ENCODE measurements at places on chromosomes 1 and 21. TPM values are rescaled to one million over a fixed set of nuclear protein-coding genes. Genes with fewer than 3 reads are reported as not detected.
A peak's percentile ranks its signal among the peaks of the same experiment; 100 is the strongest.

GPX7 gene
- 8.7 TPM for total RNA-seq

RGSL1 gene
- total RNA-seq, result not detected

RYR2 gene
- total RNA-seq, result 0.07 TPM

SMIM1 gene
- not detected for total RNA-seq

- DNase-seq, result no peak
Observed at GRCh38 chr1:12588695-12589094, 29.3 kb downstream of the DHRS3 start.

DBT gene
- 3.8 TPM for total RNA-seq

- no peak for DNase-seq
Observed at GRCh38 chr1:7489586-7489985, 281.5 kb upstream of the VAMP3 start.

DNA sequence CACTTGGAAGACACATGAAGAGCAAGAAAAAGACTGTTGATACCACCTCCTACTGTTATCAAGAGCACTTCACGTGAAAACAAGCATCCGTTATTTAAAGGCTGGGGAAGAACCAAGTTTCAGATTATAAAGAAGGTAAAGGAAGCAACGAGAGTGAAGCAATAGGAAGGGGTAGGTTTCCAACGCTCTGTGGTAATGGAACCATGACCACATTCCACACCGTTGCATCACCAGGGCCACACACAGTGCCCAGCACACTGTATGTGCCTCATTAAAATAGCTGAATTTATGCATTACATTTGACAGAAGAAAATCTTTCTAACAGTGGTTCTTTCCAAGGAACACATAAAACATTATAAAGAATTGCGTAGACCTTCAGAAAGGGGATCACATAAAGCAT lies 435.8 kb downstream of the MRPL39 start:
- peak; percentile 84 for DNase-seq

DNA sequence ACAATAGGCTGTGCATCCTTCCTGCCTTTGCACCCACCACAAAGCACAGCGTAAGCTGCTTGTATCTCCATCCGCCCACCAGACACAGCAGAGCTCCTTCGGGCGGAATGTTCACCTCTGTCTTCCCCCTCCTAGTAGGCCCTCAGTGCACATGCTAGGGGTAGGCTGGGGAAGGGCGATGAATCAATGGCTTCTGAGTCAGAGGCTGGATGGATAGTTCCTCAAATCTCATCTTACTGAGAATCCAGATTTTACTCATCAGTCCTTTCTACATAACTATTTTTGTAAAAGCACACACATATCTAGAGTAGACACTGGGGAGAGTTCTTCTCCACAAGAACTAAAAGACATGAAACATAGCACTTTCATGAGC lies 73.8 kb downstream of the BCAR3 start:
- peak; percentile 41 for DNase-seq

DNA sequence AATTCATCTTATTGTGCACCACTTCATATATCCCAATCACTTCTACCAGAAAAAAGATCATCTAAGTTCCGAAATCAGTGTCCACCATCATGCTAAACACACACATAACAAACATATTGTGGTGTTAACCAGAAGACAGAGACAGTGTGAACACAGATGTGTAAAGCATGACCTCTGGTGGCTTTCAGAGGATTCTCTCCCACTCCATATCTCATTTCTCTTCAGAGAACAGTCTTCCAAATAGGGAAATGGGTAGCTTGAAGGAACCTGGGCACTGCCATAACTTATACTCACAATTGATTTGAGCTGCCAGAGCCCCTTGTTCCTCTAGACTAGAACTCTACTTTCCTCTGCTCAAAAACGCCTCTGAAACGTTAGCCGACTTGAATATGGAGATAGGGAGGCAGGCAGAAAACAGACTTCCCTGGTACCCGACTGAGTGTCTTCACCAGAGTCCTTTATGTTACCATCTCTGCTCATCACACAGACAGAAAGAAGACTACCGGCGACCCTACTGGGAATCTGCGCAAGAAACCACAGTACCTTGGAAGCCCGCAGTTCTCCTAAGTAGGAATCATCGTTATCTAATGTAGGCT lies 1.8 kb upstream of the ELAPOR1 start:
- DNase-seq, result peak; percentile 65

GRCh38 chr1:228980232-228980937 lies 245.1 kb downstream of the RHOU start:
- DNase-seq, result no peak

- no peak for DNase-seq
Observed at GRCh38 chr1:226606311-226607267, 58.0 kb downstream of the STUM start.

DNA sequence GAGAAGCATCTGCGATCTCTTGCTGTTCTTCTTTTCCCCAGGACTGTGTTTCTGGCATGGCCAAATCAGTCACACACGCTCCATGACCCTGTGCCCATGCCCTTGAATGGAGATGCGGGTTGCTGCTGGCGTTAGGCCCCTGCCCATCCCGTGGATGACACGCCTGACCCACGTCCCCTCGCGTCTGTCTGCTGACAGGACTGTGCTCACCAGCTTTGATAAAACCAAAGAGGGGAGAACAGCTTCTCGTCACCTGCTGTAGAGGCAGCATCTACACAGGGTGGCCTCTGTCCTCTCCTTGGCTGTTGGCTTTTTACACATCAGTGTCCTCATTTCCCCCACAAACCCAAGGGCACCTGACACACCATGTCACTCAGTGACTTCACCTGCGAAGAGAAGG lies 6.9 kb downstream of the MT1HL1 start:
- no peak for DNase-seq

- DNase-seq, result no peak
Observed at GRCh38 chr21:41228958-41229357, 61.0 kb downstream of the BACE2 start.

DNA sequence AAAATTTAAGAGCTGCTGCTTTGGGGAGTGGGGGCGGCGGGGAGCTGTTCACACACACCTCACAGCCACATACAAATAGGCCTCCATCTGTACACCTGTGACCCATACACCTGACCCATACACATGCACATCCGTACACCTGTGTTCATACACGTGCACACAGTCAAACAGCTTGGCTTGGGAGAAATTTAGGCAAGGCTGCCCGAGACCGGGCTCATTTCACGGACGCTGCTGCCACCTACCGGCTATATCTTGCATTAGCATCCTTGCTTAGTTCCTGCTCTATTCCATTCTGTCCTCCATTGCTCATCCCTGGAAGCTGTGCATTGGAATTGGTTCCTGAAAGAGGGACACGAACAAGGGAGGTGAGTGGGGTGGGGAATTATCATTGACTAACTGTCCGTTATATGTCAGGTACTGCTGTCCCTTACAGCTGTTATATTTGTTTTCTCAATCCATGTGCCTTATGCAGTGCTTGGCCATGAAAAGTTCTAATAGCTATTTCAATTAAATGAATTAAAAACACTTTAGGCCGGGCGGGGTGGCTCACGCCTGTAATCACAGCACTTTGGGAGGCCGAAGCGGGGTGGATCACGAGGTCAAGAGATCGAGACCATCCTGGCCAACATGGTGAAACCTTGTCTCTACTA lies 37.1 kb upstream of the EPB41 start:
- DNase-seq, result peak; percentile 71

DNA sequence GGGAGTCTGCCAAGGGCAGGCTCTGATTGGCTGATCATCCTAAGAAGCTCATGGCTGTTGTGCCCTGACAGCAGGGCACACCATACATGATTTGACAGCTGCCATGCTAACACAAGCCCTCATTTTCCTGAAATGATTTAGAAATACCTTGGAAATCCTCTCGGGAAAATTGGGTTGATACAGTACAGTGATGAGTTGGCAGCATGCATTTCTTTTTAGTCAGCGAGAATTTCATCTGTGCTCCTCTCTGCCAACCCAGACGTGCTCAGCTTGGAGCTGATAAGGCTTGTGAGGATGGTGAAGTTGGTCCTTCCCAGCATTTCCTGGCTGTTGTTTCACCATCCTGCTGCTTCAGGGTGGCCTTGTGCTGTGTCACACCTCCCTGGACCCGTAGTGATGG lies 22.6 kb upstream of the KCNQ4 start:
- no peak for DNase-seq

IFI44L gene
- 556 TPM for total RNA-seq

GRCh38 chr1:226497276-226497833 lies 51.2 kb upstream of the STUM start:
- no peak for DNase-seq

GRCh38 chr1:185539277-185539943 lies 194.8 kb upstream of the HMCN1 start:
- DNase-seq, result peak; percentile 35

DNA sequence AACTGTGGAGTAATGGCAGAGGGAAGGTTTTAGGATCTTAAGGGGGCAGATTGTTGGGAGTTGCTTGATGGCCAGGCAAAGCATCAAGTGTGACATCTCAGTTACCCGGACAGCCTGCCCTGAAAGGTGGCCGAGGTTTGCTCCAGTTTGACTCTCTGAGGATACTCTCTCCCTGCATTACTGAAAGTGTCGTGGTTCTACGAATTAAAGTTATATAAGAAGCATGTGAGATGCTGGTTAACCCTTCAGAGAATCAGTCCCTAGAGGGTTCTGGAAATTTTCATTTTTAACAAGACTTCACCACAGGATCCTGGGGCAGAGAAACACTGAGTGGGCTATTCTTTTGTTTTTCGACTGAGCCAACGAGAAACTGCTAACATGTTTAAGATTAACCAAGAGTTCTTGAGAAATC lies 689 bp upstream of the ZNF644 start:
- no peak for DNase-seq

DNA sequence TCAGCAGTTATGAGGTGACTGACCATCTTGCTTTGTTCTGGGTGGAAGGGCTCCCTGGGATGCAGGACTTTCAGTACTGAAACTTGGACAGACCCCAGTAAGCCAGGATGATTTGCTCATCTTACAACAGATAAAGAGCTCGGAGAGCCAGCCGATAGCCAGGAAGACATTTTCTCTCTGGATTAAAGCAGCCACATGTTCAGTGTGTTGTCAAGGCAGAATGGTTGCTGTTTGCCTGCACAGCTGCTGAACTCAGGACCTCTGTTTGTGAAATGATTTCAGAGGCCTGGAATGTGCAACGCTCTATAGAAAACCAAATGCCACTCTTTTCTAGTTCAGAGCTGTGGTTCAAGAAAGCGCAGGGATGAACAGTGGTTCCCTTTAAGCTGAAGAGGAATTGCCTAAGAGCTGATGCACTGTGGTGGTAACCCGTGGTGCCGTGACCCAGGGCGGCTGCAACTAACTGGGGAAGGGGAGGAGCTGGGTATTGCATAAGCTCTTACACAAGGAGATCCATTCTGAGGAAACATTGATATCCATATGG lies 40.7 kb downstream of the CASQ2 start:
- DNase-seq, result peak; percentile 43

DNA sequence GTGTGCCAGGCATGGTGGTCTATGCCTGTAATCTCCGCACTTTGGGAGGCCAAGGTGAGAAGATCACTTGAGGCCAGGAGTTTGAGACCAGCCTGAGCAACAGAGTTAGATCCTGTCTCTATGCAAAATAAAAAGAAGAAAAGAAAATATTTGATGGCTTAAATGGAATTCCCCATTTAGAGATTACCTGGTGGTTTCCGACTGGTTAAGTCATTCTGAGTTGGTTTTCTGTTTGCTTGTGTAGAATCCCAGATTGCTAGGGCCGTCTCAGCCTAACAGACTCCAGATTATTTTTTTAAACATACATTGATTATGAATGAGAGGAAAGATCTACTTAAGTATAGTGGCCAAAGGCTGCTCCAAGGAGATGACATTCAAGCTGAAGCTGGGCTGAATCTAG lies 22.9 kb upstream of the LY9 start:
- DNase-seq, result no peak

ESRRG gene
- total RNA-seq, result not detected

DNA sequence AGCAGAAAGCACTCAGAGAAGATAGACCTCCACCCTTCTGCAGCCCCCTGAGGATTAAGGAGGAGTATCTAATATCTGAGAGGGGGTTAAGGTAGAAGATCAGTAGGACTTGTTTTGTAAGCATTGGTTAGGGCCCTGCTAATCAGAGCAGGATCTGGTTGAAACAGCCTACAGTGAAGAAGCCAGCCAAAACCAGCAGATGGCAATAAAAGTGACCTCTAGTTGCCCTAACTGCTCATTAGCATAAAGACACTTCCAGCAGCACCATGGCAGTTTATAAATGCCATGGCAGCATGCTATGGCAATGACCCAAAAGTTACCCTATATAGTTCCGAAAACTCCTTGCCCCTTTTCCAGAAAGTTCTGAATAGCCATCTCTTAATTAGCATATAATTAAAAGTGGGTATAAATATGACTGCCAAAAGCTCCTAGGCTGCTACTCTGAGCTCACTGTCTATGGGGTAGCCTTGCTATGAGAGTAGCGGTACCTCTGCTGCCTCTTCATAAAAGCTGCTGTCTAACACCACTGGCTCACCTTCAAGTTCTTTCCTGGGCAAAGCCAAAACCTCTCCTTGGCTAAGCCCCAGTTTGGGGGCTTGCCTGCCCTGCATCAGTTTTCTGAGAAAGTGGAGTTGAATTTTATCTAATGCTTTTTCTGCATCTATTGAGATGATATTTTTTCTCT lies 254.2 kb downstream of the PAPPA2 start:
- no peak for DNase-seq

DNA sequence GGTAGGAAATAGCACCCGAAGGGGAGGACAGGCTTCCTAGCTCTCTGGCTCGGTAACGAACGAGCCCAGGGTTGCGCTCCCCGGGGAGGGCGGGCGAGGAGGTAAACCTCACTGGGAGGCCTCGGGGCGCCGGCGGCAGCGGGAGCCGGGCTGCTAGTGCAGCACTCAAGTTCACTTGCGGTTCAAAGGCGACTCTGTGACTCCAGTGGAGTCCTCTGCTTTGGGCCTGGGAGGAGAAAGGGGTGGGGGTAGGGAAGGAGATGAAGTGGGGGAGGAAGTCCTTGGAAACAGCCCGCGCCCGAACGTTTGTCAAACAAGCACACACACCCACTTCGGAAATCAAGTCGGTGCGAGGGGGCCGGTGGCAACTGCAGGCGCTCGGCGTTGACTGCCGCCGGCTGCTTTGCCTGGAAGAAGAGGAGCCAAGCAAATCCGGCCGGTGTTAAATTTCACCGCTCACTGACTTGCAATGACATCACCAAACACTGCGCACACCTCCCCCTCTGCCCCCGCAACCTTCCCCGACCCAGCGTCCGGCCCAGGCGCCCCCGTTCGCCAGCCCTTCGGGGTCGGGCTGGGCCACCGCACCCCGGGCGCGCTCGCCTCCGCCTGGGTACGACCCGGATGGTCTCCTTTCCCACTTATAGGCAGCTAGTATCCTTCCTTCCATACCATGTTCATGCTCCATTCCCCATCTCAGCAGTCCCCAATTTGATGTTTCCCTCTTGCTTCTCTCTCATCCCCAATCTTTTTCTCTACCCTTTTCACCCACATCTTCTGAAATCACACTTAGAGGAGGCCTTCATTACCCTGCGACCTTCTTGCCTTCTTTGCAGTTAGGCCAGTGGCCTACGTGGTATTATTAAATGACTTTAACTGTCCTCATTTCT lies at the start of gene COL24A1:
COL24A1 (minus strand) TSS at position 207 of the 890 bp plus-strand sequence. CDS start 376 bp downstream, outside the sequence.
- peak; percentile 86 for DNase-seq

GRCh38 chr1:28437264-28437923 lies 67.9 kb downstream of the PHACTR4 start:
- peak; percentile 96 for DNase-seq

DNA sequence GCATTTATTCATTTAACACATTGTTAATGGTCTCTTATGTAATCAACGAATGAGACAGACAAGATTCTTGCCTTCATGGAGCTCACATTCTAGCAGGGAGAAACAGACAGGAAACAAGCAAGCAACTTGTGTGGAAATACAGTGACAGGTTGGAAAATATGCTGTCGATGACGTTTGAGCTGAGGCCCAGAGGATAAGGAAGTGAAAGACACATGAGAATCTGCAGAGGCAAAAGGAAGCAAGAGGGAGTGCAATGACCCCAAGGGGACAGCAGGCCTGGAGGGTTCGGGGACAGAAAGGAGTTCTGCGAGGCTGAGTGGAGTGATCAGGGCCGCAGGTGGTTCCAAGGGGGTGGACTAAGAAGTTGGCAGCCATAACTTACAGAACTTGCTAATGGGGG lies 60.6 kb upstream of the AKT3 start:
- DNase-seq, result no peak
